Activated naive CD4-positive, alpha-beta T cell treated with anti-CD3 and anti-CD28 coated beads for 36 hours (primary cell): ENCODE measurements at places on chromosomes 1 and 21. TPM values are rescaled to one million over a fixed set of nuclear protein-coding genes. Genes with fewer than 3 reads are reported as not detected.
A peak's percentile ranks its signal among the peaks of the same experiment; 100 is the strongest.

GRCh38 chr1:17531682-17532487 lies 7.6 kb upstream of the ARHGEF10L start:
- H3K4me3 ChIP-seq: no peak overlapping the region
- no peaks in the 10 kb centered on the region for H3K4me1 ChIP-seq
- H3K27me3 ChIP-seq: peaks cover 9% of the 10 kb centered on the region
- H3K27ac ChIP-seq: no peak overlapping the region
- no peaks in the 10 kb centered on the region for H3K36me3 ChIP-seq

- H3K36me3 ChIP-seq: no peaks in the 10 kb centered on the region
- peak; percentile 48 for DNase-seq
- no peak overlapping the region for H3K4me3 ChIP-seq
- H3K27me3 ChIP-seq: peaks cover 16% of the 10 kb centered on the region
These were observed 10.3 kb upstream of the LMNA start for GRCh38 chr1:156104065-156104810.

- H3K4me1 ChIP-seq: no peaks in the 10 kb centered on the region
- DNase-seq: no peak
- no peak overlapping the region for H3K27ac ChIP-seq
- no peaks in the 10 kb centered on the region for H3K36me3 ChIP-seq
These were observed 22.1 kb upstream of the IGSF21 start for GRCh38 chr1:18085387-18086074.

- H3K27me3 ChIP-seq: no peaks in the 10 kb centered on the region
- no peaks in the 10 kb centered on the region for H3K4me1 ChIP-seq
- H3K27ac ChIP-seq: no peak overlapping the region
These were observed 10.9 kb upstream of the RGS2 start for GRCh38 chr1:192797891-192798290.

GRCh38 chr1:115677182-115677555 lies 35.4 kb downstream of the VANGL1 start:
- H3K4me3 ChIP-seq: no peak overlapping the region
- H3K36me3 ChIP-seq: no peaks in the 10 kb centered on the region
- DNase-seq: no peak
- H3K4me1 ChIP-seq: no peaks in the 10 kb centered on the region

DNA sequence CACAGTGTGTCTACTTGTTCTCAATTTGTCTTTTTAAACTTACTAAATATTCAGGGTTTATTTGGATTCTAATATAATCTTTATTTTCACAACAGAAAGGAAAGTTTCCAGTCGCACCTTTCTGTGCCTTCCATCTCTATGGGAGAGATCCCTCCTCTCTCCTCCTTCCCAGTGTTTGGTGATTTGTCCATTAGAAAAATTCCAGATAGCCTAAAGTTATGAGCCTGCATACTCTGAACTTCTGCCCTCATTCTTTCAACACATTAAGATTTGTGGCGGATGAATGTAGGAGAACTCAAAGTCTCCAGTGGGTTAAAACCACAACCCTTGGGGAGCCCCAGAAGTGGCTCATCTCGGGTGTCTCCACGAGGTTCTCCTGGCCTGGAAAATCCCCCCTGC lies 3.6 kb downstream of the NHLH2 start:
- no peak for DNase-seq
- no peaks in the 10 kb centered on the region for H3K36me3 ChIP-seq
- H3K4me1 ChIP-seq: peaks cover 6% of the 10 kb centered on the region

KRTAP12-4 gene
- total RNA-seq: not detected

MRPS15 gene
- 122 TPM for total RNA-seq

LCE1A gene
- total RNA-seq: not detected
